ENCODE measurements at places on chromosomes 1 and 21.

DNA sequence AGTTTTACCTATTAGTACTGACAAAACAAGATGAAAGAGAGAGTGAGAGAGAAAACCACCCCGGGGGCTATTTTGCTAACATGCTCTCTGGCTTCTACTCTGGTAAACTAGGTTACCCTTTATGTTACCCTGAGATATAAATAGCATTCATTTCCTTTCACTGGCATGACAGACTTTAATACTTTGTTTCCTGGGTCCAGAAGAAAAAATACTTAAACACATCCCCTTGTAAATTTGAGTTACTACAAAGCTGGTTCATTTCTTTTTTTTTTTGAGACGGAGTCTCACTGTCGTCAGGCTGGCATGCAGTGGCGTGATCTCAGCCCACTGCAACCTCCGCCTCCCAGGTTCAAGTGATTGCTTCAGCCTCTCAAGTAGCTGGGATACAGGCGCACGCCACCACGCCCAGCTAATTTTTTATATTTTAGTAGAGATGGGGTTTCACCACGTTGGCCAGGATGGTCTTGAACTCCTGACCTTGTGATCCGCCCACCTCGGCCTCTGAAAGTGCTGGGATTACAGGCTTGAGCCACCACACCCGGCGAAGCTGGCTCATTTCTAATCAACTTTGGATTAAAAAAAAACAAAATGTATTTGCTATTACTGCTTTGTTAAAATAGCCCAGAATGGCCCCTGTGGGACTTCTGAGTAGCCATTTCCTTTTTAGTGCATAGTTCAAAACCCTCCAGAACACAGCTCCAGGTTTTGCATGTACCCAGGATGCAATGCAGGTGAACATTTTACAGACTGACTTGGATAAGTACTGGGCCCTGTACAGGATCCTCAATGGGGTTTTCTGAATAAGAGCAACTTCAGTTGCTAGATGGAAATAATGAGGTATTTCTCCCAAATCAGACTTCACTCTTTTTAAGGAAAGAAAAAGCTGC, 20.6 kb downstream of the INPP5B start:
- DNase-seq = no peak

- DNase-seq = no peak
These were observed 10.3 kb upstream of the PADI6 start for GRCh38 chr1:17361687-17362086.

DNA sequence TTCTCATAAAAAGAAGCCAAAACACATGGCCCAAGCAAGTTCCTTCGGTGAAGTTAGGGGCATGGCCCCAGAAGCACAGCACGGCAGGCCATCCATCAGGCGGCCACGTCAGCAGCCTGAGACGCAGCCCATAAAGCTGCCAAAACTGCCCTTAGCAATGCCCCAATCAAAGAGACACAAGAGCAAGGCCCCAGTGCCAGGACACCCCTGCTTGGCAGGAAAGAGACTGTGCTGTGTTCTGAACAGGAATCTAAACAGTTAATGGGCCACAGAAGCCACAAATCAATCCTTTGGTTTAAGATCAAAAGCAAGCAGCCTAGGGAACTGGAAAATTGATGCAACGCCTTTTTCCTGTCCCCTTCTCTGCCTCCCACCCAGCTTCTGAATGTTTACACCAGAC, 497.0 kb upstream of the USP24 start:
- DNase-seq = peak; percentile 64

DNA sequence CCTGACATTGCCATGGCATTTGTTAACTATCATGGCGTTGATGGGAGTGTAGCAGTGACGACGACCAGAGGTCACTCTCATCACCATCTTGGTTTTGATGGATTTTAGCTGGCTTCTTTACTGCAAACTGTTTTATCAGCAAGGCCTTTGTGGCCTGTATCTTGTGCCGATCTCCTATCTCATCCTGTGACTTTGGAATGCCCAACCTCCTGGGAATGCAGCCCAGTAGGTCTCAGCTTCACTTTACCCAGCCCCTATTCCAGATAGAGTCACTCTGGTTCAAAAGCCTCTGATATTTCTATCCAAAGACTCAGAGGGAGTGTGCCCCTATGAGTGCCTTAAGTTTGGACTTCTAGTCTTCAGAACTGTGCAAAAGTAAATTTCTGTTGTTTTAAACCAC, 130.1 kb downstream of the ADAMTS1 start:
- no peak for DNase-seq

GRCh38 chr1:46583494-46583893, 20.6 kb downstream of the MKNK1 start:
- DNase-seq = no peak

- no peak for DNase-seq
These were observed 362 bp downstream of the ZBTB48 start for GRCh38 chr1:6580119-6580592.

All from nephron progenitor cell (in vitro differentiated cells).